ENCODE measurements at places on chromosomes 16 and 17. TPM values are rescaled to one million over a fixed set of nuclear protein-coding genes. Genes with fewer than 3 reads are reported as not detected.

The SLFN14 gene
- total RNA-seq, result not detected

The PIGW gene
- 5.1 TPM for total RNA-seq

The BAIAP2 gene
- 31.7 TPM for total RNA-seq

The IGFBP4 gene
- total RNA-seq, result 361 TPM

The C17orf78 gene
- not detected for total RNA-seq

The TRPV3 gene
- 0.89 TPM for total RNA-seq

The GRAP gene
- total RNA-seq, result not detected

GRCh38 chr17:78842881-78843565, 2.4 kb upstream of the USP36 start:
- H3K4me1 ChIP-seq, result peaks cover 11% of the 10 kb centered on the region
- no peak overlapping the region for H3K4me3 ChIP-seq
- no peaks in the 10 kb centered on the region for H3K27me3 ChIP-seq
- H3K27ac ChIP-seq, result no peak overlapping the region

DNA sequence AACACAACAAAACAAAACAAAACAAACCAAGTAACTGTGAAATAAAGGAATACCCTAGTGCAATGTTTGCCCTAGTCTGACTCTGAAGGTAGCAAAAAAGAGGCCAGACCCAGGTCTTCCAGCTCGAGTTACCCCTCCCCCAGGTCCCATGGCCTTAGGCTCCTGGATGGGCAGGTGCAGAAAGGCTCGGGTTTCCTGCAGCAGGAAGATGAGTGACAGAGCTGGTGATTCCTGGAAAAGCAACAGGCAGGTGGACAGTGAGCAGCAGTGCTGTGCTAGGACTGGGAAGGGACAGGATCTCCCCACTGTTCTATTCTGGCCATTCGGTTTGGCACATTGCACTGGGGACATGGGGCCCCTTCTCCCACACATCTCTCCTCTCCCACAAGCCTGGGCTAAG, 42.9 kb upstream of the MRTFB start:
- no peaks in the 10 kb centered on the region for H3K27me3 ChIP-seq
- no peak overlapping the region for H3K27ac ChIP-seq
- H3K36me3 ChIP-seq, result no peaks in the 10 kb centered on the region
- no peak for DNase-seq
- H3K4me3 ChIP-seq, result no peak overlapping the region

GRCh38 chr16:89720813-89721545, at the start of the genes VPS9D1 and ZNF276:
Gene VPS9D1, minus strand, starts transcription at chr16:89720898. Its CDS starts 37 bp downstream, at chr16:89720861.
Gene ZNF276, plus strand, starts transcription at chr16:89721537. Its CDS starts 104 bp downstream, at chr16:89721641.
- DNase-seq, result peak; percentile 92
- no peaks in the 10 kb centered on the region for H3K27me3 ChIP-seq
- H3K36me3 ChIP-seq, result peaks cover 5% of the 10 kb centered on the region
- H3K4me1 ChIP-seq, result peaks cover 17% of the 10 kb centered on the region
- peak within 1 kb of the TSS; percentile 76 for H3K4me3 ChIP-seq

DNA sequence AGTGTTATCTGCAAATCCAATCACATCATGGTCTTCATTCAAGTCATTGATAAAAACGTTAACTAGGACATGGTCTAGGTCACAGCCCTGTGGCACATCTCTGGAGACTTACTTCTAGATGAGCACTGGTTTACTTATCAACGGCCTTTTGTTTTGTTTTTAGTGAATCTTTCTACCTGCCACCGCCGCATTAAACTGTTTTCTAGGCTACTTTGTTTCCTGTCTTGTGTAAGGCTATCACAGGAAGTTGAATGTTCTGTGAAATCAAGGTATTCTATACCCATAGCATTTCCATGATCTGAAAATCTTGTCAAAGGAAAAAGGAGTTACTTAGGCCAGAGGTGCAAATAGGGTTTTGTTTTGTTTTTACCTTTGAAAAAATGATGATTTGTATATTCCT, 26.9 kb downstream of the SOCS3 start:
- no peaks in the 10 kb centered on the region for H3K27me3 ChIP-seq
- DNase-seq, result no peak

GRCh38 chr16:27169511-27170071, 33.7 kb upstream of the KDM8 start:
- no peaks in the 10 kb centered on the region for H3K36me3 ChIP-seq
- H3K27ac ChIP-seq, result peak overlapping the region; percentile 44
- H3K4me1 ChIP-seq, result peaks cover 2% of the 10 kb centered on the region
- DNase-seq, result peak; percentile 83

DNA sequence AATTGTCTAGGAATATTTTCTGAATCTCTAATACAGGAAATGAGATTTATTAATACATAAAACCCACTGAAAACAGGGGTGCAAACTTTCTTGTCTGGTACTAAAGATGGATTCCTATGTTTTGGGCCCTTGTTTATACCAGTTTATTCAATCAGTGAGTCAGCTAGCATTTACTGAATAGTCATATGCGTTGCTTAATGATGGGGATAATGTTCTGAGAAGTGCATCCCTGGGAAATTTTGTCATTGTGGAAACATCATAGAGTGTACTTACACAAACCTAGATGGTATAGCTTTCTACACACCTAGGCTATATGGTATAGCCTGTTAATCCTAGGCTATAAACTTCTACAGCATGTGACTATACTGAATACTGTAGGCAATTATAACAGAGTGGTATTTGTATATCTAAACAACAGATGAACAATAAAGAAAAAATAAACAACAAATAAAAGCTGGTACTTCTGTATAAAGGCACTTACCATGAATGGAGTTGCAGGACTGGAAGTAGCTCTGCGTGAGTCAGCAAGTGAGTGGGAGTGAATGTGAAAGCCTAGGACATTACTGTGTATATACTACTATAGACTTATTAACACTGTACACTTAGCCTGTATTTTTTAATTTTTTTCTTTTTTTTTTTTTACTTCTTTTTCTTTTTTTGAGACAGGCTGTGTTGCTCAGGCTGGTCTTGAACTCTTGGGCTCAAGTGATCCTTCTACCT, 63.7 kb downstream of the SIAH1 start:
- peaks cover 7% of the 10 kb centered on the region for H3K36me3 ChIP-seq
- H3K4me3 ChIP-seq, result no peak overlapping the region
- H3K27ac ChIP-seq, result peak overlapping the region; percentile 75
- DNase-seq, result peak; percentile 81

DNA sequence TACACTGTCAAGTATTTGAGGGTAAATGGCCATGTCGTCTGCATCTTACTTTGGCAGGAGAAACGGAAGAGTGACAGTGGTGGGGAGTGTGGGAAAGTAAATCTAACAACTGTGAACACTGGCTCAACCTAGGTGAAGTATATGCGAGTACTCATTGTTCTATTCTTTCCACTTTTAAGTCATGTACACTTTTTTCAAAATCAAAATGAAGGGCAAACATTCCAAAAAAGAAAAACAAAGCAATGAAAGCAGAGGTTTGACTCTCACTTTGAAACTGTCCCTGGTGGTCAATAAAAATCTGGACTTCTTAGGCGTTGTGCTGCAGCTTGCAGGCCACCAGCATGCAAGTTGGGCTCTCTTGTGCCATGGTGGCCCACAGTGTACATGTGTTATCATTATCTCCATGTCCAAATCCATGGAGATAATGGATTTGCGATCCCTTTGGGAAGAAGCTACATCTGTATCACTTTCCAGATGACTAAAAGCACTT, 32.7 kb downstream of the STAT5B start:
- no peak overlapping the region for H3K4me3 ChIP-seq
- no peak overlapping the region for H3K27ac ChIP-seq
- H3K4me1 ChIP-seq, result peaks cover 7% of the 10 kb centered on the region
- H3K27me3 ChIP-seq, result no peaks in the 10 kb centered on the region
- DNase-seq, result no peak

- H3K4me1 ChIP-seq, result no peaks in the 10 kb centered on the region
- no peaks in the 10 kb centered on the region for H3K27me3 ChIP-seq
- no peak overlapping the region for H3K27ac ChIP-seq
- no peak for DNase-seq
- H3K36me3 ChIP-seq, result no peaks in the 10 kb centered on the region
Measured at GRCh38 chr16:74078511-74079231, 217.9 kb upstream of the PSMD7 start.

GRCh38 chr16:82560805-82561325, 65.9 kb upstream of the CDH13 start:
- H3K27me3 ChIP-seq, result no peaks in the 10 kb centered on the region
- no peak for DNase-seq
- H3K4me3 ChIP-seq, result no peak overlapping the region
- no peaks in the 10 kb centered on the region for H3K4me1 ChIP-seq
- H3K27ac ChIP-seq, result no peak overlapping the region

DNA sequence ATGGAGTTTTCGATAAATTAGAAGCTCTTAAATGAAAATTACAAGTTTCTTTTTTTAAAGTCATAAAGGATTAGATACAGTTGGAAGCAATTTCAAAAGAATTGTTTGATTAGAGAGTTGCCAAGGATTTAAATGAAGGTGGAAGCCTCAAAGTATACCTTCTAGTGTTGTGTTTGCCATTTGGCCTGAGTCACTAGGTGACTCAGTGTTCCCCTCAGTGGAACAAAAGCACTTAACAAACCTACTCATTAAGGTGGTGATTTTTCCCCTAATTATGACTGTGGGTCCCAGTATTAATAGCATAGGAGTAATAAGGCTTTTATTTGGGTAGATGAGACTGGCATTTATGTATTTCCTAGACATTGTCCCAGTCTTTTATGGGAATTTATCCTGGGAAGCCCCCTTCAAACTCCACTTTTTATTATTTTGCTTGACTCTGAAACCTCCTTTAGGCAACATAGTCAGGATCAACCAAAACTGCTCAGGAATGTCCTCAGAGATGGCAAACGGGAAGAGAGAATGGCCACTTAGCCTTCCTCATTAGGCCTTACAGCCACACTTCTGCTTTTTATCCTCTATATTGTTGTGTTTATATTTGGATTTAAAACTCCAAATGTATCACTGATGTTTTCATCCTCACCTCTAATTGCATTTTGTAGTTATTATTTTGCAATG, 161.0 kb downstream of the FTO start:
- peaks cover 21% of the 10 kb centered on the region for H3K4me1 ChIP-seq
- H3K4me3 ChIP-seq, result no peak overlapping the region
- peak; percentile 57 for DNase-seq

DNA sequence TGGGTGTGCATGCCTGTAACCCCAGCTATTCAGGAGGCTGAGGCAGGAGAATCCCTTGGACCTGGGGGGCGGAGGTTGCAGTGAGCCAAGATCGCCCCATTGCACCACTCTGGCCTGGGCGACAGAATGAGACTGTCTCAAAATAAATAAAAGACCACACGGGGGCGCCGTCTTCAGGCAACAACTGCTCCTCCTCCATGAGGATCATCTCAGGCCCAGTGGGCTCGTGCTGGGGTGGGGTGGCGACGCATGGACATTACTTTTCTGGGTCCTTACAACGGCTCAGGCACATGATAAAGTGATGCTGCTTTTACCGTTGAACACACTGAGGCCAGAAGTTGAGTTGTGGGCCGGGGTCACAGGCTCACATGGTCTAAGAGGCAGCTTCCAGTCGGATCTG, 56.2 kb downstream of the PRMT7 start:
- H3K27me3 ChIP-seq, result no peaks in the 10 kb centered on the region
- H3K27ac ChIP-seq, result no peak overlapping the region
- no peaks in the 10 kb centered on the region for H3K4me1 ChIP-seq
- DNase-seq, result peak; percentile 61
